ENCODE measurements at places on chromosomes 12 and 14.

DNA sequence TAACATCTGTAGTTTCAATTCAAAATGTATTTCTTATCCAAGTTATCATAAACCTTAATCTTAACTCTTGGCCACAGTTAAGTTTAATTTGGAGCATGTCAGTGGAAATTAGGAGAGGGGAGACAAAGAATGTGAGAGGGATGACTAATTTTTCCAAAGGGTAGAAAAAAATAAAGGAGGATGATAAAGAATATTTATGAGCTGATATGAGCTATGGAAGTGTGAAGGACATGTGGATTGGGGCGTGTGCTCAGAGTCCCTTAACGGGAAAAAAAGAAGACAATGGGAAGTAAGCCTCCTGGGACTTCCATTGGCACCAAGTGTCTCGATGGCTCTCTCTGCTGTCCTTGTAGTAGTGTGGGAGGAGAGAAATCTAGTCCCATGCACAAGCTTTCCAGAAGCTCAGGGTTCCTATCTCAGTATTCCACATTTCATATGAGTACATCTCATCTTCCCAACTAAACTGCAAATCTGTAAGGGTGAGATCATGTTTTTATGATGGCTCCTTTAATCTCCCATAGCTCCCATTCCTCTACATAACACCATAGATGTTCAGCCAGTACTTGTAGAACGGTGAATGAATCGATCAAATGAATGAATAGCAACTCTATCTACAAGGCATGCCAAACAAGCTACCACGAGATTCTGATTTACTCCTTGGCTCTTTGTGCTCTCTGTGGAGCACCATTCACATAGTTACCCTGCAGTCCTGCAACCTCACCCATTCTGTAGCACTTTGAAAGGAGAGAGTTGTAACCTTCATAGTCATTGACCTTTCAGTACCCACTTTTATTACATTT lies 27.4 kb downstream of the BCL2L14 start:
- DNase-seq: no peak

DNA sequence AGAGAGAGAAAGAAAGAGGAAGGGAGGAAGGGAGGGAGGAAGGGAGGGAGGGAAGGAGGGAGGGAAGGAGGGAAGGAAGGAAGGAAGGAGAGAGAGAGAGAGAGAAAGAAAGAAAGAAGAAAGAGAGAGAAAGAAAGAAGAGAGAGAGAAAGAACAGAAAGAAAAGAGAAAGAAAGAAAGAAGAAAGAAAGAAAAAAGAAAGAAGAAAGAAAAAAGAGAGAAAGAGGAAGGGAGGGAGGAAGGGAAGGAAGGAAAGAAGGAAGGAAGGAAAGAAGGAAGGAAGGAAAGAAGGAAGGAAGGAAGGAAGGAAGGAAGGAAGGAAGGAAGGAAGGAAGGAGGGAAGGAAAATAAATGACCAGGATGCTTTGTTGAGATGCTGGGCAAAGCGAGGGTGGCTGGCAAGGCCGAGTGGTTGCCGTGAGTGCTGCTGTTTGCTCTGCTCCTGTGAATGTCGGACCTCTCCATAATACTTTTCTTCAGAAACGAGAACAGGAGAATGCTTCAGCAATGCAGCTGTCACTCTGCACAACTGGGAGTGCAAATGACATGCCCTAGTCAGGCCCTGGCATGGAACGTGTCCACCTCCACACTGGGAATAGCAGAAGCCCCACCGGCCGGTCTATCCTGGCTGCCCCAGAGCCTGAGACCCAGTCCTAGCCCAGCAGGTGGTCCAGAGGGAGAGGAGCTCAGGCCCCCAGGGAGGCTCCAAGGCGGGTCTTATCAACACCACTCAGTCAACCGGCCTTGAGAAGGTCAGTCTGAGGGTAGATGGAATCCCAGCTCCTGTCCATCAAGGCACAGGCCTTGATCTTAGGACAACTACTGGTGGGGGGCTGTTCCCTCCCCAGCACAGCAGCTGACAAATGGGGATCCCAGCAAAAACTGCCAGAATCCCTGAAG lies 25.1 kb upstream of the EIF5 start:
- DNase-seq: no peak

GRCh38 chr12:5096241-5096924 lies 52.7 kb downstream of the KCNA5 start:
- DNase-seq: no peak

DNA sequence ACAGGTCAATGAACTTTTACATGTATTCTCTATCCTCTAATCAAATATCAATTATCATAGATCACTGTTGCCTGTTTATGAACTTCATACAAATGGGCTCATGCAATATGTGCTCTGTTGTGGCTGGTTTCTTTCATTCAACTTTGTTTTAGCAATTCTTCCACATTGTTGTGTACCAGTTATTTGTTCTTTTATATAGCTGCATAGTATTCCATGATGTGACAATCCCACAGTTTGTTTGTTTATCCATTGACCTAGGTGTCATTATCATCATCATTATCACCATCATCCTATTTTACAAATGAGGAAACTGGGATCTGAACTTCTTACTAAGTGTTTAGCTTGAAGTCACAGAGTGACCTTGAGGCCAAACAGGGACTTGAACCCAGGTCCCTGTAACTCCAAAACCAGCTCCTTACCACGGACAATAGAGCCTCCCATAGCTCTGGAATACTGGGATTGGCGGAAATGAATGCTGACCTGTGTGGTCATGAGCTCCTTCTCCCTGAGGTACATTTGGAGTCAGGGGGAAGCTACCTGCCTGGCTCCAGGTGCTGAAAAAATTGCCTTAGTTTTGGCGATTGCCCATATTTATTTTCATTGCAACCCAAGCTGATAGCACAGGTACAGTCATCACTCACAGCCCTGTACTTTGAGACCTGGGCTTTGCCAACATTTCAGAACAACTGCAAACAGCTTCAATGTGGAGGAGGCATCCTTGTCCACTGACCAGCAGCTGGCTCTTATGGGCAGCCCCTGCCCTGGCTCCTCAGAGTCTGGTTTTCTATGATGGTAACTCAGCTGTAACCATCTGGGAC lies 9.2 kb downstream of the ZFP36L1 start:
- no peak for DNase-seq

GRCh38 chr12:46449316-46449715 lies 76.7 kb upstream of the SLC38A2 start:
- no peak for DNase-seq

DNA sequence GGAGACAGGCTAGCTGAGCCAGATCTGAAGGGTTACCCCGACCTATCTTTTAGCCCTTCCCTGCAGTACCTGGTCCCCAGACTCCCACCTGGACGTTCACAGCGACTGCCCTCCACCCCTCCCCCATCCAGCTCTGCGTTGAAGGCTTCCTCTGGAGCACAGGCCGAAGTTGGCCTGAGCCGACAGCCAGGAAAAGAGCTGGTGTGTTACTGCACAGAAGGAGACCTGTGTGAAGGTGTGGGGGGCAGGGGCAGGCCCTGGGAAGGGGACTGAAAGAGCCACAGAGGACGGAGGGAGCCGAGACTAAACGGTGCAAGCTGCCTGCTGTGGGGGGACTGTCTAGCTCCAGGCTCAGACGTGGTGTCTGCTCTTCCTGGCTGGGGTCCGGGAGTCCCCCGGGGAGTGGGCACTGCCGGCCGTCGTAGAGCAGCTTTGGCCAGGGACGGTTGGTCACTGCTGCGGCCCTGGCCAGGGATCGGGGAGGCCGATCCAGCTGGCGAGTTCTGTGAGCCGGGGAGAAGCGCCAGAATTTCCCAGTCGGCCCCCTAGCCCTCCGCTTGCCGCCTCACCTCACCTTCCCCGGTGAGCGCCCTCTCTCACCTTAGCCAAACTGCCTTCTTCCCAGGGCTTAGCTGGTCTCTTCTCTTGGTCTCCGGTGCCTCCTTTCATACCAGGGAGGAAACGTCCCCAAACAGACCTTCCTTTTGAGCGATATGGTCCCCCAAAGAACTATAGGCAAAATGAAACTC lies 899 bp upstream of the COL2A1 start:
- no peak for DNase-seq

DNA sequence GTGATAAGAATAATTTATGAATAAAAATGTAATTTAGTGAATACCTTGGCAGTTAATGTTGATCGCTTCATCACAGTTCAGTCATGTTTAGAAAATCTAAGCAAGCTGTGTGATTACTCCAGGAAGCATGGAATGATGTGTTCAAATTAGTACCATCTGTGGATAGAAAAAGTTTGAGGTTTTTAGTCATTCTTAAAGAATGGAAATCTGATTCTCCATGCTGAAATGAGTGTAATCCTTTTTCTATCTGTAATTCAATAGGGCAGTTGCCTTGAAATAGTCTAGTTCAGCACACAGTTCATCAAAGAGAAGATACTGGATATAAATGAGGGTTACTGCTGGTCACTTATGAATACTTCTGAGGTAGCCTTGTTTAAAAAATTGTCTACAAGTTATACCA lies 127.2 kb upstream of the MYF6 start:
- no peak for DNase-seq

DNA sequence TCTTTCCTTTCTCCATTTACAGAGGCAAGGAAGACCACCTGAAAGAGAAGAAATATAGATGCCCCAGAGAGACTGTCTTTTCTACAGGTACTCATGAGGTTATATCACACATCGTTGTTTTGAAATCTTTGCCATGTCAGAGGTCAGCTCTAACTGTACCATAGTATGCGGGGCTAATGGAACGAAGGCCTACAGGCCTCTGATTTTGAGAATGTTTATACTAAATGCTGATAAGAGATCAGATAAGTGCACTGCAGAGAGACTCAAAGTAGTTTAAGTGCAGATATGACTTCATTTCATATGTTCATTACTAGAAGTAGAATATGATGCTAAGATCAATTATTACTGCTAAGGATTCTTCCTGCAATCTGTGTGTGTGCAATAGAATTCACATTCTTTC lies 1005.0 kb downstream of the GALC start:
- DNase-seq: no peak

GRCh38 chr12:68538726-68539614 lies 71.7 kb upstream of the RAP1B start:
- DNase-seq: peak; percentile 18

GRCh38 chr14:100467939-100468338 lies 119.3 kb downstream of the BEGAIN start:
- no peak for DNase-seq

GRCh38 chr14:50362764-50363713 lies 33.6 kb downstream of the CDKL1 start:
- DNase-seq: no peak

- no peak for DNase-seq
These were observed 86.4 kb downstream of the ACACB start for GRCh38 chr12:109202770-109203169.

DNA sequence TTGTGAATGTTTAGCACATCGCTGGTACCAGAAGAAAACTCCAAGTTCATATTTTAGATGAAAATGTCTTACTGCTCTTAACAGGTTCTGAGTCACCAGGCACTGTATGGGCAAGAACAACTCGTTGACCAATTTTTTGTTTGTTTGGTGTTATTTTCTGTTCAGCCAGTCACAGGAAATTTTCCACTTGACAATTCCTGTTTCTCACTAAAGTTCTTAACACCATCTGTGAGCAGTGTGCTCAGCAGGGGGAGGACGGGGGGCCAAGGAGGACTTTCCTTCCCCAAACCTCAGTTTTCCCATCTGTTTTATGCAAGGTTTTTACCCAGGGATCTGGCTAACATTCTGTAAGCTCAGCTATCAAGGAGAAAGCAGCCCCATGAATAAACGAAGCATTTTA lies 3.0 kb downstream of the NUAK1 start:
- DNase-seq: no peak

DNA sequence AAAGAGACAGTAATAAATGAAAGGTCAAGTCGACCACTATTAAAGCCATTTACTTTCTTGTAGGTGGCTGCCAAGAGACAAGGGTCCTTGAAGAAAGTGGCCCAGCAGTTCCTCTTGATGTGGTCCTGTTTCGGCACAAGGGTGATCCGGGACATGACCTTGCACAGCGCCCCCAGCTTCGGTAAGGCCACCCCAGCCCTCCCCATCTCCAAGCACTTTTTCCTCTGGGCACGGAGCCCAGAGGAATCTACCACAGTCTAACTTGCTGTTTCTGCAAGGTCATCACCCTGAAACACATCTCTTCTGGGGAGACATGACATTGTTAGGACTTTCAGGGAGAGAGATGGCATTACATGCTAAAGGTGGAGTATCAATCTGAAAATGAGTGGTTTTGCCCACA lies 53.8 kb upstream of the RIC8B start:
- no peak for DNase-seq

GRCh38 chr12:12503384-12504078 lies 59.1 kb downstream of the DUSP16 start:
- DNase-seq: no peak

DNA sequence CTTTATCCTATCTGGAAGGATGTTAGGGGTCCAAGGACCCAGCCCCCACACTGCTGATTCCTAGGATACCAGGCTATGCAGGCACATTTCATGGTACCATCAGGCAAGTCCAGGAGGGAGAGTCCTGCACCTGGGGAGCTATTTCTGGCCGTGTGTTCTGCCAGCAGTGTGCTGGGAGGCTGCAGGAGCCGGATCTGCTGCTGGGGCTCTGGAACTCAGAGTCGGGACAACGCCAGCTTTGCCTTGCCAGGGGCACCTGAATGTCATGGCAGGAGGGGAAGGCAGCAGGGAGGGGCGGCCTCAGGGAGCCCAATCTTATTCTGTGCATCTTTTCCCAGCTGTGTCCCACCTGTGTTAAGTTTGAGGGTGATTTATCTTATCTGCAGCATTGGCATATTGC lies 17.8 kb downstream of the SRRM4 start:
- no peak for DNase-seq

- no peak for DNase-seq
These were observed 12.8 kb downstream of the SLC38A2 start for GRCh38 chr12:46359667-46360280.

- DNase-seq: no peak
These were observed 2.6 kb downstream of the NAP1L1 start for GRCh38 chr12:76081909-76082308.

- DNase-seq: no peak
These were observed 97.6 kb downstream of the RAD52 start for GRCh38 chr12:851913-852312.

GRCh38 chr12:56188778-56189098 lies 545 bp downstream of the SMARCC2 start:
- DNase-seq: no peak

- DNase-seq: no peak
These were observed 71.7 kb downstream of the HMGA2 start for GRCh38 chr12:65895759-65896656.

DNA sequence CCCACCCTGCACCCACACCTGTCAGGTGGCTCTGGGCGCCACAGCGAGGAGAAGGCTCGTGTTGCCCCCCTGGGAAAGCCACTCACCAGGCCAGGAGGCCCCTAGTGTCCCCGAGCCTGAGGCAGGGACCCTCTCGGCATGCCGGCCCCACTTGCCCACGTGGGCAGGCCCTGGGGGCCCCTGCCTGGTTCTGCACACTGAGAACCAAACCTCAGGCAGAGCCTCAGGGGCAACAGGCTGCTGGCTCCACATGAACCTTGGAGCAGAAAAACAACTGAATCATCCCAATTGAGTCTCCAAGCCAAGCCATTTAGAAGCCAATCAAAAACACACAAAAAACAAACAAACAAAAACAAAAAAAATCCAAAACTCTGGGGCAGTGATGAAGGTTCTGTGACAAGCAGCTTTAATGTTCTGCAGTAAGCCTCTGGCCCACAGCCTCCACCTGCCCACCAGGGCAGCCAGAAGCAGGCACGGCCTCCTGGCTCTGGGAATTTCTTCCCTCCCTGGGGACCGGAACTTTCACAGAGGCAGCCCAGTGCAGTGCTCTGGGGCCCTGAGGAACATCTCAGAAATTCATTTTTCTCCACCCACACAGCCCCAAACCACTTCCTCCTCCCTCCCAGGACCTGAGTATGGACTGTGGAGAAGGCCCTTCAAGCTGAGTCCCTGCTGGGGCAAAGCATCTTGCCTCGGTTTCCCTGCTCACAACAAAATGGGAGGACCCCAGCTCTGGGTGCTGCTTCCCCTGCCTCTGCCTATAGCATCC lies 90.2 kb downstream of the CHGA start:
- DNase-seq: no peak
